ENCODE measurements at places on chromosomes 6 and 20. TPM values are rescaled to one million over a fixed set of nuclear protein-coding genes. Genes with fewer than 3 reads are reported as not detected.

- DNase-seq: no peak
Measured at GRCh38 chr20:1832634-1833033, 62.6 kb upstream of the SIRPA start.

DNA sequence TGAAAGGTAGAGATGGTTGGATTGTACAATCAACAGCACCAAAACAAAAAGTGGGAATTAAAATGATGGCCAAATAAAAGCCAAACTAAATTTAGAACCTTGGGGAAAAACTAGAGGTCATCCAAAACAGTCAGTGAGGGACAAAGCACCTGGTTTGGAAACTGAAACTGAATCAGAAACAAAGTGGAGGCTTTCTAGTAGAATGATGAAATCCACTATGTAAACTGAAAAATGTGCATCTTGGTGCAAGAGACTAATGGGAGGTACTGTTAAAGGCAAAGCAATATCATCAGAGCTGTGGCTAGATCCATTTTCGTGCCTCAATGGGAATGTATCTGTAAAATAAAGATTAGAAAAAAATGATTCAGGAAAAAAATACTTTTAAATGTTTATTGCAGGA lies 380.0 kb upstream of the GJE1 start:
- DNase-seq: no peak

DNA sequence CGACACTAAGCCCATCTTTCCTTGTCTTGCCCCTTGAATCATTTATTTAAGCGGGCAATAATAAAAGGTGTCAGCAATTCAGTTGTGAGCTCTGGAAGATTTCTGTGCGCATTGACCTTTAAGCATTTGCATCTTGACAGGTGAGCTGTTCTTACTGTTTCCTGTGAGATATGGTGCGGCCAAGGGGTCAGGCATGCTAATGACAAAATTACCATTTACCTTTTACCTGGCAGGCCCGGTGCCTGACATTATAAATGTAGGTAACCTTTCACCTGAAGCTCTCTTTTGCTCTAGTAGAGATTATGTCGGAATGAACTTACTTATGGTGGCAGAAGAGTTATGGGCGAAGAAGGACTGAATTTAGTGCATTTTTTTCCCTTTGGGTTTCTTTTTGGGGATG lies 89.3 kb upstream of the EEF1E1 start:
- no peak for DNase-seq

DNA sequence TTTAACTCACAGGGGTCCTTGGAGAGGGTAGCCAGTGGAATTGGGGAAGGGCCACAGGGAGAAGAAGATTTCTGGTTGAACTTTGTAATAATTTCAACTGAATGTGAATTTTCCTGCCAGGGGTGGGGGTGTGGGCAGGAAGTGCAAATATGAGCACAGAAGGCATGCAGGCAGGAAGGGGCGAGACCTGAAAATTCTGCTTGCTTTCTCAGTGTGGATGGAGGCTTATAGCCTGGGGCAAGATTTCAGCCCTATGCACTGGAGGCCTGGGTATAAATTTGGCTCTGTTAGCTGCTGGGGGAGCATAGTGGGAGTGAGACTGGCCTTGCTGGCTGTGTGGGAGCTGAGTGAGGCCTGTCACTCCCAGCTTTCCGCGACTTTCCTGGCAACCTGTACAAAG lies 54.4 kb downstream of the PERP start:
- DNase-seq: no peak

DNA sequence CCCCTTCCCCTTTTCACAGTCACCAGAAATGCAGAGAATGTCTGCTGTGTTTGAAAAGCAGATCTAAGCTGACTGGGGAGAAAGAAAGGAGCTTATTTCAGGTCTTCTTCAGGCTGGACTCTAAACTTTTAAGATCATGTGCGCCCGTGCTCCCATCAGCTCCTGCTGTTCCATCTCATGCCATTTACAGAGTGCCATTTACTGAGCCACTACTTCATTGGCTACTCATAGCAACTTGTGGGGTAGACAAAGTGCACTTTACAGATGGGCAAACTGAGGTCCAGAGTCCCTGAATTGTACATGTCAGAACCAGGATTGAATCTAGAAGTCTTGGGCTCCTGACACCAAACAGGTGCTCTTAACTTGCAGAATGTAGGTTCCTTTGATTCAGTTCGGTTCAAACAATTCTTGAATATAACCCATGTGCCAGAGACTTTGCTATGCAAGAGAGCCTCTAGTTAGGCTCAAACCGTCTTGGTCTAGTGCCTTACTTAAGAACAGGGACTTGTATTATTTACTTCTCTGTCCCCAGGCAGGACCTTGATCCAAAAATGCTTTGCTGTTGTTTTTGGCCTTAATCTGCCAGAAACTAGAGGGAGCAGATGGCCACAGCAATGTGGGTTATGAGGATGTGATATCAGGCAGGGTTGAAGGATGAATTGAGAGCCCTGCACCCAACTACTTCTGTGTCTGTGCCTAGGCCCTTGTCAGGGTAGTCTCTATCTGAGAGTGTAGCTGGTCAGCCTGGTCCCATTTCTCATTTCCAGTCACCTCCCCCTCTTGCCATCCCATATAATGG lies 56.4 kb downstream of the RALY start:
- DNase-seq: no peak

TNF gene
- 0.40 TPM for total RNA-seq

PAX1 gene
- 0.27 TPM for total RNA-seq

OPN5 gene
- total RNA-seq: not detected

LRRN4 gene
- total RNA-seq: 0.36 TPM

SLC26A8 gene
- 1.5 TPM for total RNA-seq
